ENCODE measurements at places on chromosomes 2 and 18.

GRCh38 chr2:71995067-71995665 is 152.5 kb downstream of the CYP26B1 start:
- no peak for DNase-seq

GRCh38 chr2:209956271-209956670 is 46.2 kb upstream of the RPE start:
- DNase-seq: no peak

- DNase-seq: no peak
These were observed 918.7 kb upstream of the PIK3C3 start for GRCh38 chr18:41036346-41036745.

- no peak for DNase-seq
These were observed 173.0 kb upstream of the REV1 start for GRCh38 chr2:99662761-99663341.

DNA sequence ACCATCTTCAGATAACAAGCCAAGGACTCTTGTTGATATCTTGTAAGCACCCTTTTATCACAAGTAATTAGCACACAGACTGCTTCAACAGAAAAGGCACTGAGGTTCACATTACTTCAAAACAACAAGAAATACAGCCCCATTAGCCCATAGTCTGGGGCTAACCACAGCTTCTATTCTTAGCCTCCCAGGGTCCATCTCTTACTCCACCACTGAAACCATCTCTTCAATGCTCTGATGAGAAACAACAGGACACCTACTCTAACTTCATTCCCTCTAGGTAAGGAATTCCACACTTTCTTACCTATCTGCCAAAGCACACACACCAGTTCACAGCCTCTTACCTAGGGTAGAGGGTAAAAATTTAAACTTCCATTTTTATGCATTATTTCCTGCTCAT is 26.4 kb upstream of the CYTIP start:
- DNase-seq: no peak

- no peak for DNase-seq
These were observed 239.1 kb downstream of the TSN start for GRCh38 chr2:121994238-121995206.

DNA sequence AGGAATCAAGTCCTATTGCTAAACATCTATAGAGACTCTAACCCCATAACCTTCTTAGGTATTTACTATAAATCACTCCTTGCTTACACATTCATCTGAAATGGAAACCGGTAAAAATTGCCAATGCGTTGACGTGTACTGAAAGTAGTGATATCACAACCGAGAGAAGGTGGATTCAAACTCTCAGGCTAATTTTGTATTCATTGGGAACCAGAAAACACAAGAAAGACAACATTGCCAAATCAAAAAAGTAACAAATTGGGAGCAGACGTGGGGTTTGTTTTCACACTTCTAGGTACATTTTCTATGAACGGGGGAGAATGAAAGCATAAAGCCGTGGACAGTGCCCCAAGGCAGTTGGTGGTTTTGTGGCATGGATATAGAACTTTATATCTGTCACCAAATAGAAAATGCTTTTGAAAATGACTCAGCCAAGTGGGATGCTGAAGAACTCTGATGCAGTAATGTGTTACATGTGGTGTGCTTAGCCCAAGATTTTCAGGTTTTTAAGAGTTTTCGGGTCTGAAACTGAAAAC is 155.1 kb upstream of the RASGRP3 start:
- no peak for DNase-seq

- no peak for DNase-seq
These were observed 117.2 kb upstream of the OTX1 start for GRCh38 chr2:62933398-62933917.

GRCh38 chr18:43952398-43952797 is 675.1 kb upstream of the SYT4 start:
- DNase-seq: no peak

- DNase-seq: no peak
These were observed 110.7 kb upstream of the ZEB2 start for GRCh38 chr2:144630459-144631215.

DNA sequence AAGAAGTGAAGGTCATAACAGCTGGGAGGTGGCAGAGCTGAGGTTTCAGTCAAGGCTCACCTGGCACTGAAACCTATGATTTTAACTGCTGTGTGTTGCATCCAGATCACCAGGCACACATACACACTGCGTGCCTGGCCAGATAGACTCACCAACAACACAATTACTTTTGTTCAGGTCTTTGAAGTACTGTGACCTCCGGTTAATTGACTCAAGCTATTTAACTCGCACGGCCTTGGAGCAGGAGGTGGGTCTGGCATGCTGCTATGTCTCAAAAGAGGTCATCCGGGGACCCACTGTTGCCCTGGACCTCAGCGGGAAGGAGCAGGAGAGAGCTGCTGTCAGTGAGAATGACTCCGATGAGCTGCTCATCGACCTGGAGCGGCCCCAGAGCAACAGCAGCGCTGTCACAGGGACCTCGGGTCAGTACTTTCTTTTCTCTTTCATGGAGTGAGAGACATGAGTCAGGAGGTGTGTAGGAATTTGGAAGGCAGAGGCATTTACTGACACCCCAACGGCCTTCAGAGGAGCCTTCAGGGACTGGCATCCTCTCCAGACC is 104.1 kb downstream of the ESCO1 start:
- DNase-seq: no peak

GRCh38 chr2:184452907-184453306 is 145.4 kb upstream of the ZNF804A start:
- no peak for DNase-seq

DNA sequence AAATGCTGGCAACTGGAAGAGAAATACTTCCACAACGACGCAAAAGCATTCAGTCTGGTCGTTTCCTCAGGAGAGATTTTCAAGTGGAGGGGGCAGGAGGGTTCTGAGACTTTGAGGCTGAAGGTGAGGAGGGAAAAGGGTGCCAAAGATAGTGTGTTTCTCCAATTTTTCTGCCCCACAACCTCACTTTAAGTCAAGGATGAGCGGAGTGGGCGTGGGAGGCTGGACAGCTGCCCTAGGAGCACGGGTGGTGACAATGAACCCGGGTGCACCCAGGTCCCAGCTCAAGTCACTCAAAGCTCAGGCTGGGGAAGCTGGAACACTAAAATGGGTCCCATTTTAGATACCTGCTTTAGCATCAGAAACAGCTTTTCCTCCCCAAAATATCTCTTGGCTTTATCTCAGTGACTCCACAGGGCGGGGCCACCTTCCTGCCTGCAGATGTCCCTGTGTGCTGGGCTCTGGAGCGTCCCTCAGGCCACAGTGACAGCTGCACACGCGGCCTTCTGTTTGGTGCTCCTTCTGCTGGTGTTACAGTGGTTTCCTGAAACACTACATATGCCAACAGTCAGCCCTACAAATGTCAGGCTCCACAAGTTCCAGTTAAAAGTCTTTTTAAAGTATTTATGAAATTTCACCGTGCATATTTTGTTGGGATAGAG is 1.4 kb upstream of the MBP start:
- DNase-seq: peak; percentile 38

DNA sequence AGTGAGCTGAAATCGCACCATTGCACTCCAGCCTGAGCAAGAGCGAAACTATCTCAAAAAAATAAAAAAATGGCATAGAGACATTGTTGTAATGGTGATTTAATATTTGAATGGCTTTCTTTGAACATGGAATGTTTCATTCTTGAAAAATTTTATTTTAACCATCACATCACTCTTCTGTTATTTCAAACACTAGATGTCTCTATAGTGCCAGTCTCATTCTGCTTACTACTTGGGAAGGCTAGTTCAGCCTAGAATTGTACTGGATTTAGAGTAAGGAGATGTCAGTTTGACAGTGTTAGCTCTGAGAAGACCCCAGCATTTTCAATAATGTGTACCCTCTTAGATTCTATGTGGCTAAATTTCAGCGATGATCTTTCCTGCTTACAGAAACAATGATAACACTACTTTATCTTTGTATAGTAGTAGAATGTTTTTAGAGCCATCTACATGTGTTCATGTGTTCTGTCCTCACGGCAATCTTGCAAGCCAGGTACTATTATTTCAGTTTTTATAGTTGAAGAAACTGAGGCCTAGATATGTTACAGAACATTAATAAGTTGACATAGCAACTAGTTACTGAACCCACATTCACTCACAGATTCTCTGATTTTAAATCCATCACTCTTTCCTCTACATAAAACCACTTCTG is 142.9 kb upstream of the ZSWIM2 start:
- no peak for DNase-seq

- DNase-seq: no peak
These were observed 106.4 kb upstream of the UGP2 start for GRCh38 chr2:63735263-63735662.

DNA sequence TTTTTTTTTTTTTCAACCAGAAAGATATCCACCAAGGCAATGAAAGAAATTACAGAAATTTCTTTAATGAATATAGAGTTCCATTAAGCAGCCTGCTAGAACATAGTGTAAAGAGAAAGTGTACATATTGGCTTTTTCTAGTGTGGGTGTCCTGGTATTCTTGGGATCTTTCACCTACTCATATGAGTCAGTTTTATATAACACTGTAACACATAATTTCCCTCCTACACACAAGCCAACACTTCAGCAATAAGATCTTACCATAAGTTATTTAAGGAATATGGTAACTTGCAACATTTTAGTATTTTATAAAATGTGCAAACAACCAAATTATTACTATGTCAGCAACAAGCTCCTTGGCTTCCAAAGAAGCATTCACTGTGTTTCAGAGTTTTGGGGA is 59.9 kb downstream of the ZRANB3 start:
- DNase-seq: no peak

DNA sequence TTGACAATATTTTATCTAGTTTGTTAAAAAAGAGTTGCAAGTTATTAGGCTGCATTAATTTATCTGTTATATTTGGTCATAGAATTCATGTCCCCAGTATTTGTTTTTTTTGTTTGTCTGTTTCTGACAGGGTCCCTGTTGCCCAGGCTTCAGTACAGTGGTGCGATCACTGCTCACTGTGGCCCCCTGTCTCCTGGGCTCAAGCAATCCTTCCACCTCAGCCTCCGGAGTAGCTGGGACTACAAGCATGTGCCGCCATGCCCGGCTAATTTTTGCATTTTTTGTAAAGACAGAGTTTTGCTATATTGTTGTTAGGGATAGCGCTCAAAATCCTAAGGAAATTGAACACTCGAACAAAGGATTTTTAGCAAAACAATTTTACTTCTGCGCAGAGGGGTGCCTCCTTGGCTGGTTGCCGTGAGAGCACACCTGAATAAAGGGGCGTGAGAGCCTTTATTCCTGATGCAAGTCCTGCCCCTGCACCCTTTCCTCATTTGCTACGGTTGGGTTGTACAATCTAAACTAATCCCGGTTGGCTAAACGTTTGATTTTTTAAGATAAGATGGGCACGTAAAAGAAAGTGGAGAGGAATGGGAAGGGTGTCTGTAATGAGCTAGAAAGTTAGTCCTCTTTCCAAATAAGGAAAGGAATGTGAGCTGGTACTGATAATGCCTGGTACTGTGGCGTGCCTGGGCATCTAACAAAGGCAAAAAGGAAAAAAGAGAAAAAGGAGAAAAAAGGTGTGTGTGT is 65.5 kb downstream of the COMMD1 start:
- no peak for DNase-seq

- no peak for DNase-seq
These were observed 58.1 kb upstream of the ALPP start for GRCh38 chr2:232320443-232320803.

- no peak for DNase-seq
These were observed 18.0 kb downstream of the ITSN2 start for GRCh38 chr2:24342110-24342910.

- no peak for DNase-seq
These were observed 7.8 kb downstream of the SPEG start for GRCh38 chr2:219442256-219443015.

GRCh38 chr2:179036353-179036905 is 13.5 kb downstream of the CCDC141 start:
- no peak for DNase-seq

DNA sequence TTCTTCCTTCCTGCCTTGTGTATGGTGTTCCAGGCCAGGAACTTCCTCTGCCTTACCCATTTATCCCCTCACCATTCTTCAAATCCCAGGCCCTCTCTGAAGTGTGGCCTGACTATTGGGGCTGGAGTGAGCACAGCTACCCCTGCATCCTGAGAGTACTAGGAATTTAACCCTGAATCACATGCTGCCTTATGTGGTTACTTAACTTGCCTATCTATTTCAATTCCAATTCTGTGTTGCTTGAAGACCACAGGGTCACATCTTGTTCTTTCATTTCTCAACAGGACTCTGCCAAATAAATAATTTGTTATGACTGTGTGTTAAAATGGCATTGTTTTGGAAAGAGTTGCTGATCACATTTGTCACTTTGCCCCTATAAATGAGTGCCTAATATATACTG is 108.6 kb downstream of the CERS6 start:
- DNase-seq: no peak

DNA sequence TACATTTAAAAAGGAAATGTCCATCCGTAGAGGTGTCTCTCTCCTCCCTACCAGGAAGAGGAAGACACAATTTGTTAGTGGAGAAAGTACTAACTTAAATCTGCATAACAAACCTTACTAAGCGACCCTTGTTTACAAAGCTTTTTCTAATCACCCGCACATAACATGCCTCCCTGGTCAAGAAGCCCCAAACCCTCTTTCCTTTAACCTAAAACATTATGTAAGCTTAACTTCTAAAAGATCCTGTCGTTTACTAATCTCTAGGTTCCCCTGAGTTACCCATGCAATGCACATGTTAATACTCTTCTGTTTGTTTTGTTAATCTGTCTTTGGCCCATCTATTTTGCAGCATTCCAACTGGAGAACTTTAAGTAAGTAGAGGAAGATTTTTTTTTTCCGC is 630.3 kb upstream of the NRXN1 start:
- no peak for DNase-seq

- no peak for DNase-seq
These were observed 71.0 kb upstream of the DAPL1 start for GRCh38 chr2:158723921-158724802.

- DNase-seq: no peak
These were observed 403.3 kb downstream of the METTL4 start for GRCh38 chr18:2168022-2168421.

GRCh38 chr2:23537991-23538390 is 153.0 kb downstream of the KLHL29 start:
- no peak for DNase-seq

DNA sequence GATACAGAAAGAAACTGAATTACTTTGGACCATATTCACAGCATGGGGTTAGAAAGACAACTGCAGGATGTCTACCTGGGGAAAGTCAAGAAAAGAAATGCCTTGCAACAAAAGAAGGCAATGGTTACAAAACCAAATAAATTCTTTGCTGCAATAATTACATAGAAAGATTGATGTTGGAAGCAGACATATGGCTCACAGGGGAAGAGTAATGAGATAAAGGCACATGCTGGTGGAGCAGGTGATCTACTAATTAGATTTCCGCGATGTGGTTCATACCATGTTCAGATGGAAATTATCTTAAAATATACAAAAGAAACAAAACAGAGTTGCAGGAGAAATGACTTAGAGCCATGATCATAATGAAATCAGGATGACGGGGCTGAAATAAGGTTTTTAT is 718.8 kb upstream of the PKDCC start:
- DNase-seq: no peak

Data from occipital lobe (tissue), 3 donors.